ENCODE measurements at places on chromosomes 2 and 18. TPM values are rescaled to one million over a fixed set of nuclear protein-coding genes. Genes with fewer than 3 reads are reported as not detected.

Gene KCMF1
- 43.2 TPM for total RNA-seq

Gene LRRC30
- not detected for total RNA-seq

Gene UPP2
- total RNA-seq = not detected

Gene ACVR1C
- 8.4 TPM for total RNA-seq

Gene SRD5A2
- total RNA-seq = 0.18 TPM

Gene GCFC2
- total RNA-seq = 16.1 TPM

Gene MYO3B
- not detected for total RNA-seq

Gene DPY30
- 5.3 TPM for total RNA-seq

Gene SERPINB2
- not detected for total RNA-seq

Gene MFSD2B
- total RNA-seq = not detected

Gene XIRP2
- not detected for total RNA-seq

Gene STEAP3
- 9.7 TPM for total RNA-seq

Gene HRH4
- total RNA-seq = not detected

Gene LIPG
- 6.1 TPM for total RNA-seq

Gene CROCC2
- total RNA-seq = not detected

Gene LOXL3
- 0.89 TPM for total RNA-seq

Gene CRYGD
- not detected for total RNA-seq

Gene RMC1
- total RNA-seq = 25.7 TPM

Gene SLC8A1
- total RNA-seq = 15.6 TPM

Gene MATN3
- not detected for total RNA-seq

Gene TCF23
- not detected for total RNA-seq

Gene MARCHF4
- not detected for total RNA-seq

Gene FAM210A
- total RNA-seq = 1.9 TPM

Gene CCL20
- not detected for total RNA-seq

Gene PKDCC
- 176 TPM for total RNA-seq

Gene CYRIA
- 3.3 TPM for total RNA-seq

Gene LIMS4
- total RNA-seq = 4.4 TPM

Gene CDH20
- total RNA-seq = 0.43 TPM

Gene EML6
- 10.1 TPM for total RNA-seq

Gene TDRD15
- under 0.01 TPM for total RNA-seq

Gene ACVR1
- total RNA-seq = 32.1 TPM

Gene HMSD
- not detected for total RNA-seq

Gene AGFG1
- 69.8 TPM for total RNA-seq

Gene IL36G
- not detected for total RNA-seq

Gene CNDP1
- total RNA-seq = not detected

Gene CAPN14
- total RNA-seq = not detected

Gene ATP6V1C2
- not detected for total RNA-seq

Gene DAPL1
- not detected for total RNA-seq

Gene GKN1
- 380 TPM for total RNA-seq

Gene PID1
- total RNA-seq = 51.2 TPM

Gene SERPINB3
- total RNA-seq = not detected

Gene RAB17
- total RNA-seq = 8.8 TPM

Gene DOCK10
- 0.89 TPM for total RNA-seq

Gene UGT1A10
- total RNA-seq = not detected

Gene SLC40A1
- 104 TPM for total RNA-seq

Gene ELOA2
- not detected for total RNA-seq

Gene SP140
- 6.4 TPM for total RNA-seq

Gene KLHL29
- under 0.01 TPM for total RNA-seq

Gene AMER3
- 0.55 TPM for total RNA-seq

Gene ARL6IP6
- total RNA-seq = 134 TPM

Gene RAB6C
- total RNA-seq = not detected

Gene HAAO
- 0.89 TPM for total RNA-seq

Gene SERPINB13
- total RNA-seq = not detected

Gene DLX2
- not detected for total RNA-seq

Gene ABHD1
- total RNA-seq = not detected

Gene COLEC12
- 5.9 TPM for total RNA-seq

Gene APCDD1
- total RNA-seq = 47.8 TPM

Gene SPATA3
- not detected for total RNA-seq
